Osteoblast (primary cell): ENCODE measurements at places on chromosomes 2 and 18.
A peak's percentile ranks its signal among the peaks of the same experiment; 100 is the strongest.

DNA sequence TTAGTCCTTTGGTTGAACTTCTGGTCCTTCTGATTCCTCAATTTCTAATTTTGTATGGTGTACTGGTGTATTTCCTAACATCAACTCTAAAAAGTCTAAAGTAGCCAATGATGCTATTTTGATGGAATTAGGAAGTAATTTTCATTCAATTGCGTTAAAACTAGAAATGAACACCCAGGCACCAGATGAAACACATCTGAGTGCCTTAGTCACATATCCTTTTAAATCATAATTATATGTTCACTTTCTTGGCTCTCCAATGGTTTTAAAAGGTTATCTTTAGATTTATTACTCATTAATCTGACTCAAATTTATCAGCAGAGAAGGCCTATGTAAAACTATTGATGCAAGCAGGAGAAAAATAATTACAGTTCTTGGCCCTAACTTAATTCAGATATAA, 119.7 kb downstream of the GAREM1 start:
- no peak for DNase-seq

- no peak for DNase-seq
These were observed 819.7 kb upstream of the ZEB2 start for GRCh38 chr2:145339646-145340045.

DNA sequence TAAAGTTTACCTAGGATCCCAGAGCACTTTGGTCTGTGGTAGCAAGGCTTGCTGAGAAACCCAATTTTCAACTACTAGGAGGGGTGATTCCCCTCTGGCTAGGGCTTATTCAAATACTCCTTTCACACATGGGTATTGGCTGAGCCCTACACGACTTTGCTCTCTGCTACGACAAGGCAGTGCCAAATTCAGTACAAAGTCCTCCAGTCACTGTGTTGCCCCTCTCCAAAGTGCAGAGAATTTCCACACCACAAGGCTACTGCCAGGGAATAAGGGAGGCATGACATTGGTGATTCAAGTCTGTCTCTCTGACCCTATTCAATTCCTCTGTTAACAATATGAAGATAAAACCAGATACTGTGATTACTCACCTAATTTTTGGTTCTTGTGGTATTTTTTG, 38.9 kb downstream of the SYT4 start:
- DNase-seq: no peak

GRCh38 chr2:145563741-145564615, 1044.1 kb upstream of the ZEB2 start:
- DNase-seq: no peak

DNA sequence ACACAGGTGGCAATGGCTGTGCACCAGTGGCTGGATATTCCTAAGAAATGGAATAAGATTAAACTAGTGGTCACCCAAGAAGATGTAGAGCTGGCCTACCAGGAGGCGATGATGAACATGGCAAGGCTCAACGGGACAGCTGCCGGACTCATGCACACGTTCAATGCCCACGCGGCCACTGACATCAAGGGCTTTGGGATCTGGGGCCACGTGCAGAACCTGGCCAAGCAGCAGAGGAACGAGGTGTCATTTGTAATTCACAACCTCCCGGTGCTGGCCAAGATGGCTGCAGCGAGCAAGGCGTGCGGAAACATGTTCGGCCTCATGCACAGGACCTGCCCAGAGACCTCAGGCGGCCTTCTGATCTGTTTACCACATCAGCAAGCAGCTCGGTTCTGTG, 190.8 kb downstream of the FTCDNL1 start:
- DNase-seq: no peak

DNA sequence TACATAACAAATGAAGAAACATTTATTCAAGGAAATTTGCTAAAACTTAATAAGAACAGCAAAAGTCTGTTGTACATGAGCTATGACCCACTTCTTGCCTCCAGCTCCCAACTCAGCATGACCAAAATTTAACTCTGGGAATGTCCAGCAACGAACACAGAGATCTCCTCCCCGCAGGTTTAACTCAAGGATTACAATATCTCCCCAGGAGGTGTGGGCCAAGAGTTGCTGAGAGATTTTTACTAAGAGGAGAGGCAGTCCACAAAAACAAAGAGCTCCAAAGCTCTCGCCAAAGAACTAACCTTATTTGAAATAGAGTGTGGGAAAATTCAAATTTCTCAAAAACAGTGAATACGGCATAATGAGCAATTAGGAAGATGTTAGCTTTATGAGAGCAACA, 318.5 kb downstream of the GRB14 start:
- DNase-seq: no peak

GRCh38 chr2:181240844-181241243, 216.3 kb upstream of the ITGA4 start:
- DNase-seq: no peak

- DNase-seq: peak; percentile 42
These were observed 14.3 kb upstream of the FAHD2A start for GRCh38 chr2:95388091-95388692.

DNA sequence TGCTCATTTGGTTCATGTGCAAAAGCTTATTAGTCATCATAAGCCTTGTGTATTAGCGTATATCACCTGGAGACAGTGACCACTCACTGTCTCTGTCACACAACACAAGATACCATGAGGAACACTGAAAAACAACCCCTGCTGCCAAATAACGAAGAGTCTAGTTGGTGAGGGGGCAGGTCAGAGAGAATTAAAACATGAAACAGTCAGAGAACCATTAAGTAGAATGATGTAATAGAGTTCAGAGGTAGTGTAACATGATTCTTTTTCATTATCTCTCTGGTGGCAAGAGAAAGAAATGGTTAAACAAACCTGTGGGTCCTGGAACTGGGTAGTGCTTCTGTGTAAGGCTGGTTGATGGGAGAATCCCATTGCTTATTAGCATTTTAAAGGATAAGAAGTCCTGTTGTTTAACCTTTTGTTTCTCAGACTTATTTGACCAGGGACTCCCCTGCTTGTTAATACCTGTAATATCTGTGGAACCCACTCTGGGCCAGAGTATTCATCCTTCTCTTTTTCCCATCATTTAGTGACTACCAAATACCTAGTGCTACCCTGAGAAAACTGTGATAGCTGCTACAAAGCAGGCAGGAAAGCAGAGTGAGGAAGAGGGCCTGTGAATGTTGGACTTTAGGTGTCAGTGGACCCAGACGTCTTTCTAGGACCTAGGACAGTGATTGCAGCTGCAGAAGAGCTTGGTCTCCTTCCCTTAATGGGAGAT, 38.0 kb downstream of the PTRHD1 start:
- DNase-seq: no peak

DNA sequence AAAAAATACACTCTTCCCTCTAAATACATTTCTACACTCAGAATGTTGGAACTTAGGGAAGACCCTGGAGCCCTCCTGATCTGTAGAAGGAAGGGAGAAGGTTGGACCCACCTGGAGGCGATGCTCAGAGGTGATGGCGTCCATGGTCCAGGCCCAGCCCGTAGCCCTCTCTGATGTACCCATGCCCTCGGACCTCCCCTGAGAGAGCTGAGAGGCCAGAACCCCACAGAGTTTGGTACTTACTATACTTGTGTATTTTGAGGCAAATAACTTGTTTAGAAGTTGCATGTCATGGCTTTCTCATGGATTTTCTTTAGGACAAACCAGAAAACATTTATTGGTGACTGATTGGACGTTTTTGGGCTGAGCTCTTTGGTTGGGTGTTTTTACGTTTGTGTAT, 10.5 kb downstream of the CTDP1 start:
- DNase-seq: peak; percentile 53

DNA sequence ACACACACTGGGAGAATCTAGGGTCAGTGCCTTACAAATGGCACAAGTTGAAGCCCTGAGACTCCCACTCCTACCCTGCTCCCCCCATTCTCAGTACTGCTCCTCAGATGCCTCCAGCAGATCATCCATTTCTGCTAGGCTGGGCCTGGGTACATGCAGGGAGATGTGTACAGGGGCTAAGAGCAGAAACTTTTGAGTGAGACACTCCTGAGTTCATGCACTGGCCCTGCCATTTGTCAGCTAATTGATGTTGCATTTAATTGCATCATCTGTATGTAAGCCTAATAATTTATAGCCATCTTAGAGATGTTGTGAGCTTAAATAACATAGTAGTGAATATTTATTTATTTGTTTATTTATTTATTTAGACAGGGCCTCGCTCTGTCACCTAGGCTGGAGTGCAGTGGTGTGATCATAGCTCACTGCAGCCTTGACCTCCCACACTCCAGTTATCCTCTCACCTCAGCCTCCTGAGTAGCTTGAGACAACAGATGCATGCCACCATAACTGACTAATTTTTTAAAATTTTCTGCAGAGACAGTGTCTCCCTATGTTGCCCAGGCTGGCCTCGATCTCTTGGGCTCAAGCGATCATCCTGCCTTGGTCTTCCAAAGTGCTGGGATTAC, 4.8 kb upstream of the CASP8 start:
- DNase-seq: no peak

- no peak for DNase-seq
These were observed 7.0 kb downstream of the NDUFV2 start for GRCh38 chr18:9109523-9109922.

- DNase-seq: no peak
These were observed 51.0 kb upstream of the ABCA12 start for GRCh38 chr2:215189393-215189792.

DNA sequence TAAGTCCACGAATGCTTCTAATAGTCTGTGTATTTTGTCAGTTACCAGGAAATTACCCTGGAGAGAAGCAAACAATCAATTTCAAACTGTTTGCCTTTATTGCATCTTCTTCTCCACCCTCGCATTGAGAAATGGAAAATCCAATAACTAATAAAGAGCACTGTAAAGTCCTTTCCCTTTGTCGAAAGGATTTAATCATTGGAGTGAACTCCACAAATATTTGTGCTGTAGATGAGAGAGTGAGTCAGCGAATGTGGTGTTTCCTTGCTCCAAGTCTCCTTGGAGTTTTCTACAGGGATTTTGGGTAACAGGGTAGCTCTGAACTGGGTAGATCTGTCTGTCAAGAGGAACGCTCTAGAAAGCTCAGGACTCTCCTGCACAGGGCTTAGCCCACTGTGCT, 240.2 kb downstream of the KCNS3 start:
- DNase-seq: no peak

DNA sequence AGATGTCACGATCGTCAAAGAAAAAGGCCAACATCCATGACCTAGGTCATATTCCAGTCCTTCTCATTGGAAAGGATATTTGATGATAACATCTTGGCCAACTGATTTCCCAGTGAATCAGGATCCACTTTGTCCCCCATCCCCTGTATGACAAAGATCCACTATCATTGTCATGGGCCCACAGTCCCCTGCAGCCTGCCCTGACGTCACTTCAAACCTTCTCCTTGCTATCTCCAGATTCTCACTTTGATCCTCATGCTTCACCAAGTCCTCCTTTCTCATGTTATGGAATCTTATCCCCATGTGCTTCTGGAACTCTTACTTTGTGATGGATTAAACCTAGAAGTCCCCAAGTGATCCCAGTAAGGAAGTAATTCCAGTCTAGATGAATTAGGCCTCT, 25.7 kb downstream of the GALNT14 start:
- no peak for DNase-seq

- DNase-seq: no peak
These were observed 59.0 kb downstream of the MBD2 start for GRCh38 chr18:54165450-54165849.

GRCh38 chr18:46680784-46681695, 24.0 kb upstream of the LOXHD1 start:
- peak; percentile 71 for DNase-seq

- peak; percentile 78 for DNase-seq
These were observed 19.6 kb upstream of the KCNG3 start for GRCh38 chr2:42513252-42513918.

DNA sequence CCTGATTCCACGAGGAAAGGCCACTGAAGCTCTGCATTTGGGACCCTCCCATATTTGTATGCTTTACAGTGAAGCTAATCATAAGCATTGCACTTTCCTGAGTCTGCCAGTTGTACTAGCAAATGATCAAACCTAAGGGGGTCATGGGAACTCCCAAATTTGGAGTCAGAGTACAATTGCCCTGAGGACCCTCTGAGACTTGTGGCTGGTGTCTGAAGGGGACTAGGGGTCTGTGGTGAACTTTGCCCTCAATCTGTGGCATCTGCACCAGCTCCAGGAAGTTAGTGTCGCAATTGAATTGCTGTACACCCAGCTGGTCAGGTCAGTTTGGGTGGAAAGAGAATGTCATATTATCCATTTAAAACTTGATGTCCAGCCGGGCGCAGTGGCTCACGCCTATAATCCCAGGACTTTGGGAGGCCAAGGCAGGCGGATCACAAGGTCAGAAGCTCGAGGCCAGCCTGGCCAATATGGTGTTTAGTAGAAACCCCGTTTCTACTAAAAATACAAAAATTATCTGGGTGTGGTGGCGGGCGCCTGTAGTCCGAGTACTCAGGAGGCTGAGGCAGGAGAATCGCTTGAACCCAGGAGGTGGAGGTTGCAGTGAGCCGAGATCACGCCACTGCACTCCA, 18.1 kb downstream of the SOWAHC start:
- no peak for DNase-seq

DNA sequence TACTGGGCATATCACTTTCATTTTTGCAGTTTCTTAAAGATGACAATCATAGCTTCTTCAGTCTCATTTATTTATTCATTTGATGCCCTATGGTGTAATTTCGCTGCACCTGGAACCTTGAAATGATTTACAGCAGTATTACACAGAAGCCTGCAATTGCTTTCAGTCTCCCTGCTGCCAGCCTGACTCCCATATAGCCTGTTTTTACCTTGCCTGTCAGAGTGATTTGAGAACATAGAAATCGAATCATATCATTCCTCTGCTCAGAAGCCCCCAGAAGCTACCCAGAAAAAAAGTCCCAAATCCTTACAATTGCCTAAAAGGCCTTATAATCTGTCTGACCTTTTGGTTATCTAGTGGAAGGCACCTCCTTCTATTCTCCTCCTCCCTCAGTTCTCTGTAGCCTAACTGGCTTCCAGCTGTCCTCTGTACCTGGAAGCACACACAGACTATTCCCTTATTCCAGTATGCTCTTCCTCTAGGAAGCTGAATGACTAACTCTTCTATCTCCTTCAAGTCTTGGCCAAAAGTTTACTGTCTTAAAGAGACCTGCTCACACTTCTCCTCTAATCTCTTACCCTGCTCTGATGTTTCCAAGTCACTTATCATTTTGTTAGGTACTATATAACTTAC, 12.6 kb downstream of the SCN3A start:
- DNase-seq: no peak

- DNase-seq: no peak
These were observed 458.3 kb upstream of the CELF4 start for GRCh38 chr18:38023871-38024270.

GRCh38 chr2:142930835-142931398, 53.5 kb downstream of the KYNU start:
- no peak for DNase-seq

- DNase-seq: no peak
These were observed 619.5 kb upstream of the FANCL start for GRCh38 chr2:58860586-58860985.

DNA sequence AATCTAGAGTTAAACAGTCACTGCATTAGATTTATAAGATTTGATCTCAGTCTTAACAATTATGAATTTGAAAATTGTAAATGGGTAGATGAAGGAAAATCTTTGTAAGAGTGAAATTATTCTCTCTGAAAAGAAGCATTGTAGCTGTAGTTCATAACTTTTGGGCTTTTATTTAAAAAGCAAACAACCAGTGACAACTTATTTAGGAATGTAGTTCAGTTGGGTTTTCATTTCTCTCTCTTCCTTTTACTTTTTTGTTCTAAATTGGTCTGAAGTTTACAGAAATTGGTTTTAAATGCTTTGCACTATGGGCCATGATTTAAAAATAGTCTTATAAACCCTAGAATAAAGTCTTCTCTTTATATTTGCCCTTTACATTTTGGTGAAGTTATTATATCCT, 296.6 kb downstream of the GULP1 start:
- DNase-seq: no peak

GRCh38 chr2:158457826-158458616, 1.3 kb downstream of the PKP4 start:
- DNase-seq: peak; percentile 83

- no peak for DNase-seq
These were observed 104.5 kb upstream of the SP5 start for GRCh38 chr2:170610615-170611014.
